ENCODE measurements at places on chromosomes 7 and 10.

GRCh38 chr7:84105586-84105985, 89.0 kb downstream of the SEMA3A start:
- no peak for DNase-seq
- no peaks in the 10 kb centered on the region for H3K4me1 ChIP-seq
- no peak overlapping the region for H3K4me3 ChIP-seq

DNA sequence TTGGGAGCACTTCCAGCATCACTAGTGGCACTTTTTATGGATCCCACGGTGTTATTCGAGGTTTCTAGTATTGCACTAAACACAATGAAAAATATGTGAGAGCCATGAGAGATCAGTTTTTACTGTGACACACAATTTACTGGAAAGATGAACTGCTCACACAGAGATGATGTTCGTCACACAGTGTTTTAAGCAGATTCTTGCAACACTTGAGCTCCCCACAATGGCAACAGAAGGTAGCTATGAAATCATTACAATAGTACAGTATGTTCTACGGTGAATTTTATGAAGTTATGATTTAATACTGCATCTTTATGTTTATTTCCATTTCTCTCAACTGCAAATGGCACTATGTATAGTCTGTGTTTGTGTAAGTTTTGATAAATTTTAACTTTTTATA, 27.4 kb upstream of the ENTPD1 start:
- no peak overlapping the region for H3K4me3 ChIP-seq
- no peak overlapping the region for H3K27ac ChIP-seq
- no peaks in the 10 kb centered on the region for H3K27me3 ChIP-seq
- DNase-seq = no peak
- no peaks in the 10 kb centered on the region for H3K4me1 ChIP-seq

GRCh38 chr10:63456437-63457210, 9.2 kb downstream of the JMJD1C start:
- H3K36me3 ChIP-seq = no peaks in the 10 kb centered on the region
- H3K4me1 ChIP-seq = peaks cover 7% of the 10 kb centered on the region
- H3K27ac ChIP-seq = no peak overlapping the region
- DNase-seq = no peak
- H3K27me3 ChIP-seq = no peaks in the 10 kb centered on the region
- no peak overlapping the region for H3K4me3 ChIP-seq

DNA sequence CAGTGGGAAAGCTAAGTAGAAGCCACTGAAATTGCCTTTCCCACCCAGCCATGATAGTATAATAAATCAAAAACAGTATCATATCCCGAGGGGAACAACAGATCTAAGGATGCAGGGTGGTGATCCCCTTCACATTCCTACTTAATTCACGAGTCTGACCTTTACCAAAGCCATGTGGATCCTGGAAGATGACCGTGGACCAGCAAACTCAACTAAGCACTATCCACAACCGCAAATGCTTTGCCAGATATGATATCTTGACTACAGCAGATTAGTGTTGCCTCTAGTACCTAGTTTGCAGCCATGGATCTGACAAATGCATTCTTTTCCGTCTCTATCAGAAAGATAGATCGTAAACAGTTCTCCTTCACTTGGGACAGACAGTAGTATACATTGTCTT, 67.3 kb upstream of the IL6 start:
- no peaks in the 10 kb centered on the region for H3K27me3 ChIP-seq
- H3K36me3 ChIP-seq = no peaks in the 10 kb centered on the region
- no peak for DNase-seq
- H3K4me3 ChIP-seq = no peak overlapping the region
- H3K4me1 ChIP-seq = no peaks in the 10 kb centered on the region

- H3K36me3 ChIP-seq = no peaks in the 10 kb centered on the region
- no peaks in the 10 kb centered on the region for H3K27me3 ChIP-seq
- H3K4me3 ChIP-seq = no peak overlapping the region
- no peak for DNase-seq
- H3K27ac ChIP-seq = no peak overlapping the region
Observed at GRCh38 chr10:118607768-118608354, 12.4 kb upstream of the PRLHR start.

- DNase-seq = no peak
- H3K27me3 ChIP-seq = no peaks in the 10 kb centered on the region
- H3K36me3 ChIP-seq = no peaks in the 10 kb centered on the region
- H3K27ac ChIP-seq = no peak overlapping the region
Observed at GRCh38 chr10:1186683-1186990, 130.5 kb downstream of the WDR37 start.

DNA sequence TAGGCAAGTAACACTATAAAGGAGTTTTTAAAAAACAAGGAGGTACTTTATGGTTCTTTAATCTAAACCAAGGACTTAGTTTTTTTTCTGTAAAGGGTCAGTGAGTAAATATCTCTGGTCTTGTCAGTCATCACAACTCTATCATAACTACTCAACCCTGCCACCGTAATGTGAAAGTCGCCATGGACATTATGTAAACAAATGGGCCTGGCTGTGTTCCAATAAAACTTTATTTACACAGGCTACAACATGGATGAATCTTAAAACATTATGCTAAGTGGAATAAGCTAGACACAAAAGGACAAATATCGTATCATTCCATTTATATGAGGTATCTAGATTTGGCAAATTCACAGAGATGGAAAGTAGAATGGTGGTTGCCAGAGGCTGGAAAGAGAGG, 60.8 kb upstream of the SP4 start:
- DNase-seq = no peak
- no peaks in the 10 kb centered on the region for H3K36me3 ChIP-seq
- H3K4me1 ChIP-seq = peaks cover 10% of the 10 kb centered on the region
- H3K27ac ChIP-seq = no peak overlapping the region
- no peaks in the 10 kb centered on the region for H3K27me3 ChIP-seq
- H3K4me3 ChIP-seq = no peak overlapping the region

DNA sequence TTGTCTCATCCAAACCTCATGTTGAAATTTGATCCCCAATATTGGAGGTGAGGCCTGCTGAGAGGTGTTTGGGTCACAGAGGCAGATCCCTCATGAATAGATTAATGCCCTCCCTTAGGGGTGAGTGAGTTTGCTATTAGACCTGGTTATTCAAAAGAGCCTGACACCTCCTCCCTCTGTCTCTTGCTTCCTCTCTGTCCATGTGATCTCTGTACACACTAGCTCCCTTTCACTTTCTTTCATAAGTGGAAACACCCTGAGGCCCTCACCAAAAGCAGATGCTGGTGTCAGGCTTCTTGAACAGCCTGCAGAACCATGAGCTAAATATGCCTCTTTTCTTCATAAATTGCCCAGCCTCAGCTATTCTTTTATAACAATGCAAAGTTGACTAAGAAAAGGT, 447.1 kb downstream of the MDFIC start:
- H3K27me3 ChIP-seq = no peaks in the 10 kb centered on the region
- H3K36me3 ChIP-seq = no peaks in the 10 kb centered on the region
- H3K27ac ChIP-seq = no peak overlapping the region
- no peaks in the 10 kb centered on the region for H3K4me1 ChIP-seq
- DNase-seq = no peak

DNA sequence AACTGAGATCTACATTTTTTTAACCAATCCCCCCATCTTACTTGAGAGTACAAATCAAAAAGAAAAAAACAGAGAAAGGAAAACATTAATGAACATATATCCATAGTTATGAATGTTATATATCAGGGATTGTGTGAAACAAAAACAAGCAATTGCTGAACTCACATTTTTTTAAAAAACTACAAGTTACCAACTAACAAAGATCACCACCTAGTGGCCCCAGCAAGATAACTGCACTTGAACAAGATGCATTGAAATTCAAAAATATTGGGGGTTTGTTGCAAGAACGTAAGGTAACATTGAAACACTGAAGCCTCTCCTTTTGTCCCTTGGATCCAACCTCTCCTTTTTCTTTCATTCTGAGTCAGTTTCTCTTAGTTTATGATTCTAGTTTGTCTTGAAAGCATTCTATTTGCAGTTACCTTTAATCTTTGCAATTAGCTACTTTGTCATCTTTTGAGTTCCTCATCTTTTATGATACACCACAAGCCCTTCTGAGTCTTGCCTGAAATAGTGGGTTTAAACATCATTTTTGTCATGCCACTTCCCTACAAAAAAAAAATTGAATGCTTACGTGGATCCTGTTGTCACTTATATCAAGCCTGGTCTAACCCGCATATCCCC, 87.3 kb upstream of the TES start:
- no peaks in the 10 kb centered on the region for H3K4me1 ChIP-seq
- H3K36me3 ChIP-seq = no peaks in the 10 kb centered on the region

Data from transverse colon (tissue), 4 donors.